Activated CD8-positive, alpha-beta memory T cell treated with anti-CD3 and anti-CD28 coated beads, Interleukin-2, amount 50 U/mL, for 48 hours (primary cell): ENCODE measurements at places on chromosomes 7 and 10.
A peak's percentile ranks its signal among the peaks of the same experiment; 100 is the strongest.

DNA sequence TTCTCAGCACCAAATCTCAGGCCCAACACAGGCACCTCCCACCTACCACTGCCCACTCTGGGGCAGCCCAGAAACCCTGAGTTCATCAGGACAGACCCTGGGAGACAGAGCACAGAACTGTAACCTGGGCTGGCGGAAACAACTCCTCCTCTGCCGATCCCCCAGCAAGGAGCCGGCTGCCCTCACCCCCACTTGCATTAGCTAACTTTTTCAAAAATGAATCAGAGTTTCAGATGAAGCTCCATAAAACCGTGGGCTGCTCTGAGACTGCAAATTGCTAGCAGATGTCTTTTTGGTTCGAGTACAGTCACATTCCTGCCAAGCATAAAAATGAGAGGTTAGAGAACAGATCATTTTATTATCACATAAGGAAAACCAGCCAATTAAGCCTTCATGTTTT is 93.4 kb upstream of the PARD3 start:
- DNase-seq = no peak

GRCh38 chr10:7318836-7319235 is 92.0 kb downstream of the SFMBT2 start:
- no peak for DNase-seq

GRCh38 chr10:44416021-44416771 is 31.3 kb upstream of the CXCL12 start:
- no peak for DNase-seq

DNA sequence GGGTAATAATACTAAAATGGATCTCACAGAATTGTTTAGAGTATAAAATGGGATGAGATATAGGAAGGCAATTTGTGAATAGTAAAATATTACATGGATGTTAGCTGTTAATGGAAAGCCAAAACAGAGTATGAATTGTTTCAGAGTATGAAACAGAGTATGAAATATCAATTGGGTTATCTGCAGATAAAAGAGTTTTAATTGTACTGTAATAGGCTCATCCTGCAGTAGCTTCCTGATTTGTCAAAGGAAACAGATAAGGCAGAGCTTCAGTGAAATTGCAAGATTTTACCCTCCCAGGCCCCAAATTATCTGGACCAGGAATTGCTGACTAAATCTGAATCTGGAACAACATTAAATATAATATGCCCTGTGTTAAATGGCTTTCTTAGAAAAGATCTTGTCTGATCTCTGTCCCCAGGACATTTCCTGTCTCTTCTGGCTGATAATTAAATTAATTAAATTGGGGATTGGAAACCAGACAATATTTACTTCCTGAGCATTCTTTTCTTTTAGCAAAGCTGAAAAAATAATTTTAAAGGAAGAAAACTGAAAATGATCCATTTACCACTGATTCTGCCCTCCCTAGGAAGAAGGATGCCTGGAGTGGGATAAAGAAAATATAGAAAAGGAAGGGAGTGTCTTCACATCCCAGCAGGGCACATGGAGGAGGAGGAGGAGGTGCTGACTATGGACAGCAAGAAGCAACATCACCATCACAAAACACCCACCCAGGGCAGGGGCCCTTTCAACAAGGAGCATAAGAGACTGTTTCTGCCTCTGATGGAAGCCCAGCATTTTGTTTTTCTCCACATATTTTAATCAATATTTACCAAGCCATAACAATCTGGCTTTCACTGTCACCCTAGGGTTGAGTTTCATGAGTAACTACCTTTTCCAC is 18.5 kb downstream of the PTN start:
- no peak for DNase-seq

- no peak for DNase-seq
Measured at GRCh38 chr10:44295644-44296241, 89.2 kb downstream of the CXCL12 start.

GRCh38 chr10:92486637-92487036 is 87.3 kb downstream of the IDE start:
- no peak for DNase-seq

- no peak for DNase-seq
Measured at GRCh38 chr7:85011127-85011526, 175.7 kb downstream of the SEMA3D start.

DNA sequence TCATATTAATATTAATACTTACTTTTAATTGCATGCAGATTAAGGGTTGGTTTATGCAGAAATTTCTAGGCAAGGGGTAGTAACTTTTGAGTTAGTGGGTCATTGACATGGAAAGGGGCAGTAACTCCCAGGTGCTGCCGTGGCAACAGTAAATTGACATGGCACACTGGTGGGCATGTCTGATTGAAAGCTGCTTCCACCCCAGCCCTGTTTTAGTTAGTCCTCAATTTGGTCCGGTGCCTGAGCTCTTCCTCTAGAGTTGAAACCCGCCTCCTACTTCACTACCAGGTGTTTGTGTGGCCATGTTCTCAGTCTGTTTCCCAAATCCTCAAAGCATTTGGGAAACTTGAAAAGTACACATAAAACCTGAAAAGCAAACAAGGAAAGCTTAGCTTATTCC is 18.4 kb downstream of the CUZD1 start:
- DNase-seq = no peak

DNA sequence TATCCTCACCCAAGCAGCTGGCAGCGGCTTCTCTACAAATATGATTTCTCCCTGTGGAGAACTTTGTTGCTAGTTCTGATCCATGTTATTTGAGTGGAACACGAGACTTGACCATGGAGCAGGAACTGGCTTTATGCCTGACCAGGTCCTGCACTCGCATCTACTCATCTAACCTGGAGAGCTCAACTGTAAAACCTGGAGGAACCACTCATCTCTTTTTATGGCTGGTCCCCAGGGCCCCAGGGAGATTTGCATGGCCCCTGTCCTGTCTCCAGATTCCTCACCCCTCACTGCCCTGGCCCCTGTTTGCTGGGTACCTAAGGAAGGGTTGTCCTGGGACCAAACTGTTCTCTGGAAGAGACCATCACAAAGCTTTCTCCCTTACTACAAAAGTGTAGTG is 16.0 kb downstream of the TCAF1 start:
- DNase-seq = no peak

- DNase-seq = no peak
Measured at GRCh38 chr10:23912884-23913404, 296.0 kb upstream of the KIAA1217 start.

- no peak for DNase-seq
Measured at GRCh38 chr7:30912986-30913811, 1.5 kb downstream of the AQP1 start.

- no peak for DNase-seq
Measured at GRCh38 chr10:36349445-36350078, 707.5 kb upstream of the FZD8 start.

GRCh38 chr10:43421201-43421507 is 12.2 kb upstream of the HNRNPF start:
- no peak for DNase-seq

- DNase-seq = no peak
Measured at GRCh38 chr7:36280840-36281812, 108.5 kb upstream of the ANLN start.

DNA sequence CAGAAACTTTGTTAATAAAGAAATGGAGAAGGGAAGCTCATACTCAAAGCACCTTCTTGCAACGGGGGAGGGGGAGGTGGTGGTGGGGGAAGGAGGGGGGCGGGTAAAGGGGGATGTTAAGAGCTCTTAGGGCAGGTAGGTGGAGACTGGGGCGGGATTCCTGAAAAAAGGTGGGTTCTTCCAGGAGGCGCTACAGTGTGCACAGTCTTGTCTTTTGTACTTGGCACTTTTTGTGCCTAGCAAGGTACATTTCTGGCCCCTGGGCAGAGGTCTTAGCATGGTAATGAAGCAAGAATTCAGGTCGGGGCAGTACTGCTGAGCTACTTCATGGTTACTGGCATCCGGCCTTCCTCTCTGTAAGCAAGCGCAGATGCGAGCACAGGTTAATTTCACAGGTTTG is 15.2 kb upstream of the LAMB4 start:
- no peak for DNase-seq

- DNase-seq = no peak
Measured at GRCh38 chr10:287814-288213, 152.6 kb downstream of the ZMYND11 start.

GRCh38 chr10:24465891-24466818 is 257.2 kb downstream of the KIAA1217 start:
- peak; percentile 56 for DNase-seq

DNA sequence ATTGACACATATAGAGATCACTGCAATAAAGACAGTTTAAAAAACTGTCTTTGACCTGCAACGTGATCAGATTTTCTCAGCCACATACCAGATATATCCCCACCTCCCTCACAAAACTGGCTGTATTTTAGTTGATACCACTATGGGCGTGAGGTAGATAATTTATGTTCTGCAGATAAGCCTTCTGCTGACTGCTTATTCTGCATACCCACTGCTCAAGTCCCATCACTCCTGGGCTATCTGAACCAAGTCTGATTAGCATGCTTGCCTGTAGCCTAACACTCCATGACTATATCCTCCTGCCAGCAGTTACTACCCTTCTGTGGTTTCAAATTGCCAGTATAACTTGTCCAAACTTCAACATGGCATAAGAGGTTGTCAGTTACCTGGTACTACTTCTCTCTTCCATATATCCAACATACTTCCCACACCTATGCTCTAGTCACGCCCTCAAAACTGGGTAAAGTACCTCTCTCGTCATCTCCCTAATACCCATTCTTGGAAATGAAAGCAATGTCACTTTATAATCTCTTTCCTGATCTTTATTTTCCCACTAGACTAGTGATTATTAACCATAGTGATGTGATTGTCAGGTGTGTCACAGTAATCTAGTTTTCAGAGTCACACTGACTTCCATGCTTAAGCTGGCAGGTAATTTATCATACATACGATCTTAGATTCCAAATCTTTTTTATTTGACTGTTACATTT is 70.7 kb downstream of the MALSU1 start:
- DNase-seq = no peak

DNA sequence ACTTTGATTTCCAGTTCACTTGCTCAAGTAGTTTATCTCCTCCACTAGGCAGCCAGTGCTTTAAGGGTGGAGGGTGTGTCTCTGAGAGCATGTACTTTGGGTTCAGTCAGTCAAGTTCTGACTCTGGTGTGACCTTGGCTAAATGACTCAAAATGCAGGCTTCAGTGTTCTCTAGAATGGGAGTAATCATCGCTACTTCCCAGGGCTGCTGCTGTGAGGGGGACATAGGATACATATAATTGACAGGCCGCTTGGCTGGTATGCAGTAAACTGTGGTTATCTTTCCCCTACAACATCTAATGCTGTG is 3.5 kb downstream of the PTPRE start:
- no peak for DNase-seq

GRCh38 chr7:100079024-100079560 is 2.4 kb downstream of the ZNF3 start:
- no peak for DNase-seq

DNA sequence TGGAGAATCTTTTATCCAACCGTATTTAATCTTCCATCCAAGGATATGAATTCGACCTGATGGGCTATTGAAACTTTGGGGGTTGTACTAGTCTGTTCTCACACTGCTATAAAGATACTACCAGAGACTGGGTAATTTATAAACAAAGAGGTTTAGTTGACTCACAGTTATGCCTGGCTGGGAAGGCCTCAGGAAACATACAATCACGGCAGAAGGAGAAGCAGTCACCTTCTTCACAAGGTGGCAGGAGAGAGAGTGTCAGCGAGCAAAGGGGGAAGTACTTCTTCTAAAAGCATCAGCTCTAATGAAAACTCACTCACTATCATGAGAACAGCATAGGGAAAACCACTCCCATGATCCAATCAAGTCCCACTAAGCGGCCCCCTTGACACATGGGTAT is 43.8 kb downstream of the EPDR1 start:
- no peak for DNase-seq

DNA sequence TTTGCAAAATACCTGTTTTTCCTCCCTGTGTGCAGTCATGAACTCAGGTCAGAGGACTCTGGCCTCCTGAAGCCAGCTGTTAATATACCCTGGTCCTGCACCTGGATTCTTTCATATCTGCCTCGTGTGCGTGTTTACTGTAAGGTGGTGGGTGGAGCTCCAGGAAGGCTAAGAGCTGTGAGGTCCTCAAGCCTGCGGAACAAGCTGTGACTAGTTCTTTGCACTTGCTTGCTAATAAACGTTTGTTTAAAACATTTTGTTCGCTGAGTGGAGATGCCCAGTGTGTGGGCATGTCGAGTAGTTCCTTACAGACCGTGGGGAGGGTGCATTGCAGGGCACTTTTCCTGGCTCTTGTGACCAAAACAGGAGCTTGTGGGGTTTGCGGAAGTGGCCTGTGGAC is 139.0 kb downstream of the DOCK1 start:
- DNase-seq = no peak

DNA sequence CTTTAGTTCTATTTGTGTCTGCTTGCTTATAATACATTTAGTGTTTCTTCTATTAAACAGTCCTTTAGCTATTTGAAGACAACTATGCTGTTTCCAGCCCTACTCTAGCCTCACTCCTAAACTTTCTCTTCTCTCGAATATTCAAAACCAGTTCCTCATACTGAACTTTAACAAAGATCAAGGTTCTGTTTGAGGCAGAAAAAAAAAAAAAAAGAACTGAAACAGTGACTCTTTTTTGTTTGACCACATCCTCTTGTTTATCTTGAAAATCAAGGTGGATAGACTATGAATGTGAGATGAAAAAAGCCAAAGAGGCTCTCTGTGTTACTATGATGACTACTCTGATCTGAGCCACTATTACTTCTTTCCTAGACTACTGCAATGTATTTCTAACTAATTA is 154.3 kb downstream of the ZNF365 start:
- DNase-seq = no peak

DNA sequence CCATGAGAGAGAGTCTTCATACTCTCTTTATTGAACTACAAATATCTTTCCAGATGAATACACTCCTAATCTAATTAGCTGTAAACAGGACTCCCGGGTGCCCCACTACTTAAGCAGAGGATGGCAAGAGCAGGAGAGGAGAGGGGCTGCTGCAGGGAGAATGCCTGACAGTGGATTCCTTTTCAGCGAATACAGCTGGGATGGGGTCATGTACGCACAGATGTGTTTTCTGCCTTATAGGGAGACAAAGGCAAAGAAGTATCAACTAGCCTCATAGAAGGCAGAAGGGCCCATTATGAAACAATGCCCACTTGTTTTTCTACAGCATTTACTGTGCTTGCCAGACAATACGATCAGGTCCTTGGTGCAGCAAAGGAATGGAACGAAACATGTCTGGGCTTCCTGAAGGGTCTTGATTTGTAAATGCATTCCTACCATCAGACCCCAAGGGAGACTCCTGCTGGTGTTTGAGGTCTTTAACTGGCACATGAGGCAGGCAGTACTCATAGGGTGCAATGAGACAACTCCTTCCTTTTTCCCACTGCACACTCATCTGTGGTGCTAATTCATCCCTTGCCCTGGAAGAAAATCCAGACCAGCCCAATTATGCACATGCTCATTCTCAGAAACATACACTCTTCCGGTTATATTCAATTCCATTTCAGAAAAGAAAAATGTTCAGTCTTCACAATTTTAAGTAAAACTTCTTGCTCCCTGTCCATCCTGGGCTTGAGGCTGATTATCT is 117.1 kb downstream of the AOAH start:
- DNase-seq = no peak

- no peak for DNase-seq
Measured at GRCh38 chr10:6191147-6191546, 11.6 kb upstream of the PFKFB3 start.
